ENCODE measurements at places on chromosomes 13 and 19.

- peak; percentile 55 for DNase-seq
These were observed at the start of gene ZNF30 for GRCh38 chr19:34926685-34927375. TSS of gene ZNF30 (plus strand) at chr19:34926903. CDS start at chr19:34929948, 3,045 bp downstream.

GRCh38 chr19:57310792-57311191 lies 9.5 kb upstream of the ZNF543 start:
- no peak for DNase-seq

- no peak for DNase-seq
These were observed 670 bp downstream of the MAP2K7 start for GRCh38 chr19:7904074-7905020.

- DNase-seq: no peak
These were observed 4.2 kb downstream of the ATP4A start for GRCh38 chr19:35559281-35559659.

GRCh38 chr13:60716313-60716712 lies 319.3 kb downstream of the TDRD3 start:
- DNase-seq: no peak

GRCh38 chr13:98069985-98070384 lies 72.9 kb upstream of the FARP1 start:
- no peak for DNase-seq

GRCh38 chr19:55673889-55674288 lies 1.1 kb upstream of the EPN1 start:
- DNase-seq: no peak

DNA sequence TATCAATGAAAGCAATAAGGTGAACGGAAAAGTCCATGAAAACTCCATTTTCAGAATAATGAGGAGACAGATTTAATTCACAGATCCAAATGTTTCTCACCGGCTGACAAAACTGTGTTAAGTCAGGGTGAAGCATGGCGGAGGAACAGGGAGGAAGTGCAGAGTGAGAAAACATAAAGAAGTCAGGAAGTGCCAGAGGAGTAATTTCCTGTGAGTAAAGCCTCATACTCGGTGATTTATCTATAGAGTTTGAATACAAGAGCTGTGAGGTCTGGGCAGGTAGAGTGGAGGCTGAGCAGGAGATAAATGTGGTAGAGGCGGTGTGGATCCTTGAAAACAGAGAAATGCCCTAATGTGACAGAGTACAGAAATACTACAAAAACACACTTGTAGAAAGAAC lies 11.4 kb downstream of the CARD8 start:
- DNase-seq: no peak

DNA sequence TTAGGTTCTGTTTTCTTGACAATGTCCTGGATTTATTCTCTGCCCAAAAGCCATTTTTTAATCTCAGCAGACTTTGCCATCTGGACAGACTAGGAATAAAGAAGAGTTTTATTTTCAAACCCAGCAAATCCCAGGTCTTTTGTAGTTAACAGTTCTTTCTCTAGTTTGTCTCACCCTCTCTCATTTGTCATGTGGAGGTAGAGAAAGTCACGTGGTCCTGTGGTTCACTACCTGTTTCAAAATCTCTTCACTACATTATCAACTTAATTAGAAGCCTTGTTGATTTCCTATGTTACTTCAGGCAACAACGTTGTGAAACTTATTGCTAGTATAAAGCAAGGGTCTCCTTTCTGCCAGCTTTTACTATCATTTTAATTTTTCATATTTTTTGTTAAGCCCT lies 1222.6 kb downstream of the EFNB2 start:
- no peak for DNase-seq

GRCh38 chr13:47066226-47066625 lies 169.4 kb upstream of the HTR2A start:
- no peak for DNase-seq

DNA sequence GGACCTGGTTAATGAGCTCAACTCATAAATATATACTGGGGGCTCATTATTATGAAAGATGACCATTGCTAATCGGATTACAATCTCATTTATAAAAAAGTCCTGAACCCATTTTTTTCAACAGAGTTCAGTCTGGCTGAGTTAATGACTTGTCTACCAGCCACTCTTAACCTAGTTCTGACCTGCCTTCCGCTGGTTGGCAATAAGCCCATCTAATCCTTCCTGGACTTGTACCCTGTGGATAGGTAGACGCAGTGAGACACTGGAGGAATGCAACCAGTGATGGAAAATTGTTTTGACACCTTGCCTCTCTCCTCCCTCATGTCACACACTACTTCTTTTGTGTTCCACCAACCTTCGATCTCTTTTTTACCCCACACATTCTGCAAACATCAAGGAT lies 279.9 kb downstream of the FOXO1 start:
- no peak for DNase-seq

DNA sequence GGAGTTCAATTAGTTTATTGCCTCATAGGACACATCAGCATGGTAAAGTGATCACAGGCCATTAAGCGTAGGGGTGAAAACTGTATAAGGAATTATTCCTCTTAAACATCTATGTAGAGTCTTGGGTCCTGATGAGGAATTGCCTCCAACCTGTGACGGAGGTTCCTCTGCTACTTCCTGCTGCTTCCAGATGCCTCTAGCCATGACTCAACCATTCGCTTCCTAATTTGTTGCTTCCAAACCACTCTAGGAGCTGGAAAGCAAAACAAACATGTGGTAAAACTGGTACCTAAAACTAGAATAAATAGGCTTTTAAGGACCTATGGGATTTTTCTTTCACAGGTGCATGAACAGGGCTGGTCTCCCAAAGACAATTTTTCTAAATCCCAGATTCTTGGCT lies 253.8 kb downstream of the KLF12 start:
- no peak for DNase-seq

DNA sequence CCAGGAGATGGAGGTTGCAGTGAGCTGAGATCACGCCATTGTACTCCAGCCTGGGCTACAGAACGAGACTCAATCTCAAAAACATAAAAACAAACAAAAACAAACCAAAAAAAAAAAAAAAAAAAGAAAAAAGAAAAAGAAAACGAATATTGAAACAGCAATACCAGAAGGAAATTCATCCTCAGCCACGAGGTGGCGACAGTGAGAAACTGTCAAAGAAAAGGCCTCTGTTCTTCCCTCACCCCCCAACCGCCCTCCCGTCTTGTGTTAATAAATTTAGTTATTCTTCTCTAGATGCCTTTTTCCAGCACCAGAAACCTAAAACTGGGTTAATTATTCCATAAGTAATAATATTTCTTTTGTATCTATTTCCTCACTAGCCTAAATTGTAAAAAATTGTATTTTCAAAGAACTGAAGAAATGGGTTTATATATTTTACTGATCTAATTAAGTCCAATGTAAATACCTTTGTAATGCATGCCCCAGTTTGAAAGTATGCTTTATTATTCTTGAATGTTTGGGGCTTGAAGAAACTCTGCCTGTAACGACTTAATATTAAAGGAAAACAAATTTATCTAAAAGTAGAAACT lies 38.6 kb downstream of the LIG4 start:
- no peak for DNase-seq

- no peak for DNase-seq
These were observed 1.8 kb downstream of the FGF14 start for GRCh38 chr13:102399791-102400674.

- DNase-seq: no peak
These were observed 42.3 kb upstream of the TSHZ3 start for GRCh38 chr19:31391518-31391917.

DNA sequence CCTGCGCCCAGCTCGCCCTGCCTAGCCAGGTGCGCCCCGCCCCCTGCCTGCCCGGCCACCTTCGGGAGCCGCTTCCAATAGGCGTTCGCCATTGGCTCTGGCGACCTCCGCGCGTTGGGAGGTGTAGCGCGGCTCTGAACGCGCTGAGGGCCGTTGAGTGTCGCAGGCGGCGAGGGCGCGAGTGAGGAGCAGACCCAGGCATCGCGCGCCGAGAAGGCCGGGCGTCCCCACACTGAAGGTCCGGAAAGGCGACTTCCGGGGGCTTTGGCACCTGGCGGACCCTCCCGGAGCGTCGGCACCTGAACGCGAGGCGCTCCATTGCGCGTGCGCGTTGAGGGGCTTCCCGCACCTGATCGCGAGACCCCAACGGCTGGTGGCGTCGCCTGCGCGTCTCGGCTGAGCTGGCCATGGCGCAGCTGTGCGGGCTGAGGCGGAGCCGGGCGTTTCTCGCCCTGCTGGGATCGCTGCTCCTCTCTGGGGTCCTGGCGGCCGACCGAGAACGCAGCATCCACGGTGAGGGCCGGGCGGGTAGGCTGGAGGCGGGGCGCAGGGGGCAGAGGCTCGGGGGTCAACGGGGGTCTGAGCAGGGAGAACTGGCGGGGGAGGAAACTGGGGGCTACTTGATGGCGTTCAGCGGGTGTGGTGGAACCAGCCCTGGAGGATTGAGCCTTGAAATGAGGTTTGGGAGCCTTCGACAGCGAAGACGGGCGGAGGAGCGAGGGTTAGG lies at the start of gene SPINT2:
SPINT2 (plus strand) TSS at position 88 of the 727 bp plus-strand sequence; CDS start at position 408, 320 bp downstream.
- no peak for DNase-seq

- no peak for DNase-seq
These were observed 42.2 kb downstream of the COL4A2 start for GRCh38 chr13:110349239-110349638.

- no peak for DNase-seq
These were observed 180.9 kb downstream of the DIAPH3 start for GRCh38 chr13:59982631-59983382.

DNA sequence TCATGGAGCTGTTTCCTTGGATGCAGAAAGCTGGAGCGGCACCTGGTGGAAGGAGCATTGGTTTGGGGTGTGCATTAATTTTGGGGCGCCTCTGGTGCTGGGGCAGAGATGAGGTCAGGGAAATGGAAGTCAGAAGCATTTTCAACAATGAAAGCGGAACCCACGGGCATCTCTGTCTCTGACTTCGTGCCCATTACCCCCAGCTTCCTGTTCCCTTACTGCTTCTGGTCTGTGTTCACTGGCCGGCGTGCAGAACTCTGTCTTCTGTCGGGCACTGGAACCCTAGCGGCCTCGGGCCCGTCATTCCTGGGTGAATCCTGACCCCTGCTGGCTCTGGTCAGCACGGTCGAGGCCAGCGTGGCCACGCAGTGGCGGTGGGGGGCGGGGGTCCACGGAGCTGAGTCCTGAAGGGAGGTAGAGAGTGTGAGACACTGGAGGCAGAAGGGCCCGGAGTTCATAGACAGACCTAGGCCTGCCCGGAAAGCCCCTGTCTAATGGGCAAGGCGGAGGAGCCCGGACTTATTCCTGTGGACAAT lies 7.9 kb upstream of the LINGO3 start:
- DNase-seq: no peak

- DNase-seq: no peak
These were observed 117.8 kb upstream of the IRS2 start for GRCh38 chr13:109904218-109904617.

DNA sequence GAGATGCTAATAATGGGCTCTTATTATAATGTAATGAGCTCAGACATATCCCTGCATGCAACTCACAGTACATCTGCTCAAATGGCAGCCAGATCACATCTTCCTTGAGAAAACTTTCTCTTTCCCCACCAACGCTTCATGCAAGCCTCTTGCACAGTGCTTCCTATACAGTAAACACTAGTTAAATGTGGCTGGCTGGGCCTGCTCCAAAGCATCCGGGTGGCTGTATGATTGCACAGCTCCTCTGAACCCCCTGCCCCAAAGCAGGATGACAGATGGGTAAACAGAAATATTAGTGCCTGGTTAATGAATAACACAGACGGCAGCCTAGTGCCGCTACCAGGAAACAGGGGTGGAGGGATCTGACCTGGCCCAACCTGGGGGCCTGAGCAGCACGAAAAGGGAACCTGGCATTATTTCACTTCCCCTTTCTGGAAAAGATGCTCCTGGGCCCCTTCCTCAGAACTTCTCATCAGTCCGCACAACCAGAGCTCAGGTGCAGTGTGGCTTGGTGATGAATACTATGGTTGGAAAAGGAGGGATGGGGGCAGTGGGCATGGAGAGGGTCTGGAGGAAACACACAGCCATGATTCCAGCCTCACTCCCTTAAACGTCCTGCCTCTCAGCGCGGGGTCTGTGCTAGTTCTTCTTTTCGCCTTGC lies 10.8 kb downstream of the FFAR2 start:
- no peak for DNase-seq

GRCh38 chr19:39397360-39398296 lies 6.5 kb downstream of the MED29 start:
- DNase-seq: no peak

DNA sequence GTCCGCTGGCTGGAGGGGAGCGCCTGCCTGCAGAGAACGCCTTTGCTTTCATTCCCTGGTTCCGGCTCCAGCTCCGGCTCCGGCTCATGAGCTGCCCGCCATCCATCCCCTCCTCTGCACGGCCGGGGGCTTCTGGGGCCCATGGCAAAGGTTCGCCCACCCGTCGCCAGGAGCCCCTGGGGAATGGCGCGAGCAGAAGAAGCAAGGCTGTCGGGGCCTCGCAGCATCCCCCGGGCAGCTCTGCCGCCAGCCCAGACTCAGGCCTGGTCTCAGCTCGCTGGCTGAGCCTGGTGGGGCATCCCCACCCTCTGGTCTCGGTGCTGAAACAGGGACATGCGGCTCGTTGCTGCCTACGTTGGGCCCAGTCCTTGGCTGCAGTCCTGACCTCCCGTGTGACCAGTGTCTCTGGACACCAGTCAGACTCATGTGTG lies 96.8 kb downstream of the KDM4B start:
- no peak for DNase-seq

GRCh38 chr19:8110931-8111330 lies 38.5 kb downstream of the FBN3 start:
- DNase-seq: no peak

- DNase-seq: no peak
These were observed 41.2 kb upstream of the UBAC2 start for GRCh38 chr13:99159331-99160061.

DNA sequence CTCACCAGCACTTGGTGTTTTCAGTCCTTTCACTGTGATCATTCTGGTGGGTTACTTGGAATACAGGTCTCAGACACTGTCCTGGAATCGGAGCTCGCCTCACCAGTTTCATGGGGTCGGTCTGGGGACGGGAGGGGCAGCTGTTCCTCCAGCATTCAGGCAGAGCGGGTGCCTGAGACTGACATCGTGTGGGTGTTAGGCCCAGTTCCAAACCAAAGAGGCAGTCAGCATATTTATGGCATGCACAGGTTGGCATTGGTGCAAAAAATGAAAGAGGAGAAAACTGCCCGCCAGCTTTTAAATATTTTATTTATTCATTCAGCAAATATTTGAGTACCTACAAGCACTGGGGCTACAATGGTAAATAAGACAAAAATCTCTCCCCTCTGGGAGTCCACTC lies 20.1 kb downstream of the PLEKHF1 start:
- DNase-seq: no peak

- no peak for DNase-seq
These were observed 111.0 kb downstream of the FNDC3A start for GRCh38 chr13:49086722-49087121.

GRCh38 chr19:5559804-5560133 lies 8.0 kb downstream of the TINCR start:
- DNase-seq: no peak

DNA sequence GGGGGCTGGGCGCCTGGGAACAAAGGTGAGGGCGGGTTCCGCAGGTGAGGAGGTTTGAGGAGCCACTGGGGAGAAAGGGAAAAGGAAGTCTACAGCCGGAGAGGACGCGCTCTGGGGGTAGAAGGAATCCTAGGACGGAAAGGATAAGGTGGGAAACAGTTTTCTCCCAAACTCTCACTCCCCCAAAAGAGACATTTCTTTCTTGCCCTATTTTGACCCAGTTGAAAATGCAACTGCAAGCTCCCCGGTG lies 651 bp upstream of the POLR1D start:
- no peak for DNase-seq

All from fibroblast of skin of left biceps (primary cell).